NCI-H1694 treated with DMSO at 0.1 percent for 48 hours (cell line): ENCODE measurements at places on chromosomes 11 and 22.

GRCh38 chr11:74418509-74418895, 20.3 kb upstream of the PGM2L1 start:
- DNase-seq = no peak

DNA sequence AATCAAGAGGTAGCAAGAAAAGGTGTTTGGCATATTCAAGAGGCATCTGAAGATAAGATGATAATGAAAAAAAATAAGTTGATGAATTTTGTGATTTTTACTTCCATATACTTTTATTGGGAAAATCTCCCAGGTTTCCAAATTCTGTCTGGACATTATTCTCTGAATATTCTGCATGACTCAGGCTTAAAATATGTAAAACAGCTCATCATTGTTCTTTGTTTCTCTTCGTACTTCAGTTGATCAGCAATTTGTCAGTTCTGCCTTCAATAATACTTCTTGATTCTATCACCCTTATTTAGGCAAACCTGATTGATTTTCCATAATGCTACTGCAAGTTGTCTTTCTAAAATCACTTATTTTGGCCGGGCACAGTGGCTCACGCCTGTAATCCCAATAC, 30.2 kb downstream of the GTF2H1 start:
- no peak for DNase-seq

DNA sequence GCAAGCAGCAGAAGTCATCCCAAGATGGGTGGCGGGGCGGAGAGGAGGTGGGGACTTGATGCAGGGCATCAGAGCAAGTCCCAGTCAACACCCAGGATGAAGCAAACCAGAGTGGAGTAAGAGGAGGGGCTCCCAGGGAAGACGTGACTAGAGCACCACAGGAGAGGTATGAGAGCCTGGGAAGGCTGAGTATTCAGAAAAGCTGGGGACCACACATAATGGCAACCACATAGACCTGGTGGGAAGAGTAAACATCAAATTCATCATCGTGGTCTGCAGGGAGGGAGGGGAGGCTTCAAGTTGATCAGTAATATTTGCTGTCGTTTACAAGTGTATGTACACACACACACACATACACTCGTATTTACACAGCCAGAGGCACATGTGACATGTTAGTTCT, 60.7 kb upstream of the CLTCL1 start:
- no peak for DNase-seq

DNA sequence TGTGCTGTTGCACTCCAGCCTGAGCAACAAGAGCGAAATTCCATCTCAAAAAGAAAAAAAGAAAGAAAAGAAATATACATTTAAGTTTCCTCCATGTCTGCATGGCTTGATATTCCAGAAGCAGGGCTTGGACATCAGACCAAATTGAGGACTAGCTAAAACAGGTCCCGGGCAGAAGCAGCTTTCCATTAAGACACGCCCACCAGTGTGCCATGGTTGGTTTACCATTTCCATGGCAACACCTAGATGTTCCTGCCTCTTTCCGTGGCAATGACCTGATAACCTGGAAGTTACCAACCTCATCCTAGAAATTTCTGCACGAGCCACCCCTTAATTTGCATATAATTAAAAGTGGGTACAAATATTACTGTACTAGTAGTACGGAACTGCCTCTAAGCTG, 111.3 kb downstream of the NAT10 start:
- no peak for DNase-seq

DNA sequence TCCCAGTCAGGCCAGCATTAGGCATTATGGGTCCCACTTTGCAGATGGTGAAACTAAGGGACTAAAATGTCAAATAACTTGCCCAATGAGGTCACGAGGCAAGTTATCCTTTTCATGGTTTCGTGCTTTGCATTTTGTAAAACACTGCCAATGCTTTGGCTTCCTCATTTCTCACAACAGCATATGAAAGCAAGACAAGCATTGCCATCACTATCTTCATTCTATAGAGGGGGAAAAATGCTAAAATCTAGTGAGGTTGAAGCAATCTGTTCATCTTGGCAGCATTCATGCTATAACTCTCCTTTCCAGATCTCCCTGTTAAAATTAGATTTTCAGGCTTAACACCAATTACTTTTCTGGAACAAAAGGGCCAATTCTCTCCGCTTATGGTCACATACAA, 14.8 kb downstream of the FAM181B start:
- peak; percentile 45 for DNase-seq

- DNase-seq = no peak
Observed at GRCh38 chr11:93958991-93959390, 62.2 kb upstream of the HEPHL1 start.

DNA sequence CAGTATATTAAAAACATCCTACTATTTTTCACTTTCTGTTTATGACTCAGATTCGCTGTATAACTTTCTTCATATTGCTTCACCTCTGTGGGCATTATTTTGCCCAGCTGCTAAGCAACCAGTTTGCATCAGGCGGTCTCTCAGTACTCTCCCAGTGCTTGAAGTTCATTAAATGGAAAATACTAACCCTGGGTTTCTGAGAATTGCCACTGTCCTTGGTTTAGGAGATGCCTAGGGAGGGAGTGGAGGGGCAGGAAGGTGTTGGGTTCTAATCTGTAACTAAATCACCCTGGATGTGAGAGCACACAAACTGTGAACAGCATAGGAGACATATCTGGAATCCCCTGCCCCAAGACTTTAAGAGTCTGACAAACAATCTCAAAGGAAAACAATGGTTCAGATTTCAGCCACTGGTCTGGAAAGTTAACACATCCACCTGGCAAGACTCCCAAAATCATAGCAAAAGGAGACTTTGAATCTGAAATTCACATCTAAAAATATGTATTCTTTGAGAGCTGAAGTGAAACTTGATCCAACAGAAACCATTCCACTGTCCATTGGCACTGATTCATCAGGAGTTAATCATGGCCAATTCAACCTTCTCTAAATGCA, 540.0 kb downstream of the SOX6 start:
- no peak for DNase-seq

- DNase-seq = no peak
Observed at GRCh38 chr11:77127920-77128691, at the start of gene MYO7A. Gene MYO7A, plus strand, starts transcription at chr11:77128246. Its CDS starts 2,389 bp downstream, at chr11:77130635.

- DNase-seq = no peak
Observed at GRCh38 chr11:76667271-76667818, 3.2 kb downstream of the LRRC32 start.

DNA sequence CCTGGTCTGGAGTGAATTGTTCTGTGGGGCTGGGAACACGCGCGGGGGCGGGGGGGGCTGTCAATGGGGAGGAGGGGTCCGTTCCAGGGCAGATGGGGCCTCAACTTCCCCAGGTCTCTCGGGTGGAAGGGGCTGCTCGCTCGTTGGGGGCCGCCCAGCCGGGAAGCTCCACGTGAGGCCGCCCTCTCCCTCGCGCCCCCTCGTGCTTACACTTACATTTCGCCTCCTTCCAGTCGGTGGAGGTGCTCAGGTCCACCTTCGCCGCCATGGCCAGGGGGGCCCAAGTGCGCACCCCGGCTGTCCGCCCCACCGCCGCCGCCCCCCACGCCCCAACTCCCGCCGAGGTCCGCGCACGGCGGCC, 452 bp downstream of the MACROD1 start:
- no peak for DNase-seq

DNA sequence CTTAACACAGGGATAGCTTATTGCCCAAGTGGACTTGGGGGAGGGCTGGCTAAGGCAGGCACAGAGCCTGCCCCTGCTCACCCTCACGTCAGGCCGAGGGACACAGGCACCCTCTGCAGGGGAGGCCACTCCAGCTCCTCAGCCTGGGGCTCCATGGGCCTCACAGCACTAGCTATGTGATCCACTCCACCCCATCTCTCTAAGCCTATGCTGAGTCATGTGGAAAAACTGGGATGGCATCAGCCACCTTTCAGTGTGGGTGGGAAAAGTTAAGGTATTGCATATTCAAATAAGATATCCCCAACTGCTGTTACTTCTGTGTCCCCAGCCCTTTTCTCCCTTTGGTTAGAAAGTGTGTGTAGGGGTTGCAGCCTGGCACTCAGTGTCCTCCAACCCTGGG, 22.3 kb downstream of the RANGAP1 start:
- DNase-seq = no peak

DNA sequence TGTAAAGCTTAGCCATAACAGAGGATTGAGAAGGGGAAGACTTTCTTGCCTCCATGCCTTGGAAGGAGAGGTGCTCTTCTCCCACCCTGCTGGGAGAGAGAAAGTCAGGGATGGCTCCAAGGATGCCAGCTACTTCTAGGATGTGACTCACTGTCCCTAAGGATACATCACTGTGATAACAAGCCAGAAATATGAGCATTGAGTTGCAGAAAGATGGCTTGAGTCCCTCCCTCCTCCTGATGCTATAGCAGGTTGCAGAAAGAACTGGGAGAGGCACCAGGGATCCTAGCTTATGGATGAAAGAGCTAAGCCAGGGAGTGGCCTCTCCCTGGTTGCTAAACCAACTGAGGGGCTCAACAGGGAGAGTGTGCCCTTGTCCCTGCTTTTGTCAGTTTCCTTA, 27.8 kb upstream of the FJX1 start:
- DNase-seq = no peak

DNA sequence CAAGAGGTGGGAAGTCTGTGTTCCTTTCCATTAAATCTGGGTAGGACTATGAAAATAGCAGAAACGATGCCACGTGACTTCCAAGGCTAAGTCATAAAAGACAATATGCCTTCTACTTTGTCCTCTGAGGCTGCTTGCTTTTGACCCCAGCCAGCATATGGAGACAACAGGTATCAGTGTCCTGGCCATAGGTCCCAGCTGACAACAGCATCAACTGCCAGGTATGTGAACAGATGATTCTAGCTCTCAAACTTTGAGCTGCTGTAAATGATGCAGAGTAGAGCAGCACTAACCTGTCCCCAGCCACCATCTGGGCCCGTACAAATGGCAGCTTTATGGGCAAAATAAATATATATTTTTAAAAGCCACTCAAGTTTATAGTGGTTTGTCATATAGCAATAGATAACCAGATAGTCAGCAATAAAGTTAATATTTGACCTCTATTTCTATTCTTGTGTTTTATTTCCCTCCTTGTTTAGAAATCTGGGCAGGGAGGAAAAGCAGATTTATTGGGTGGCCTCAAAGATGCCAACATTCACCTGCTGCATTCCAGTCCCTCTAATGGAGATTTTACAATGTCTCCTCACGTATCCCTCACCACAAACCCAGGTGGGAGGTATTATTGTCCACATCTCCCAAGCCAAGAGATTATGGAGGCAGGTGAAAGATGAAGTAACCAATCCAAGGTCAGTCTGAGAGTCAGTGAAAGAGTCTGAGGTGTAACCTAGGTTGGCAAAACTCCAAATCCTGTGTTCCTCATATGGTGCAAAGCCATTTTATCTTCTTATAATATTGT, 209.6 kb upstream of the LARGE1 start:
- DNase-seq = no peak

- no peak for DNase-seq
Observed at GRCh38 chr22:38167988-38168407, 13.6 kb downstream of the PLA2G6 start.

GRCh38 chr11:6497069-6497839, at the start of gene DNHD1:
Gene DNHD1, plus strand, starts transcription at chr11:6497280. Its CDS starts 936 bp downstream, at chr11:6498216.
- no peak for DNase-seq

DNA sequence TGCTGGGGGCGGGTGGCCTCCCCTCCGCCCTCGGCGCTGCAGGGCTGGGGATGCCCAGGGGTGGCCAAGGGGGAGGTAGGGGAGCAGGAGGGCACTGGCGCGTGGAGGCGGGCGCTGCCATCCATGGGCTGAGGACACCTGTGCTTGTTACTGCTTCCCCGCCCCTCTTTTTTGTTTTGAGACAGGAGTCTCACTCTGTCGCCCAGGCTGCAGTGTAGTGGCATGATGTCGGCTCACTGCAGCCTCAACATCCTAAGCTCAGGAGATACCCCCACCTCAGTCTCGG, 683 bp upstream of the FADS3 start:
- no peak for DNase-seq

DNA sequence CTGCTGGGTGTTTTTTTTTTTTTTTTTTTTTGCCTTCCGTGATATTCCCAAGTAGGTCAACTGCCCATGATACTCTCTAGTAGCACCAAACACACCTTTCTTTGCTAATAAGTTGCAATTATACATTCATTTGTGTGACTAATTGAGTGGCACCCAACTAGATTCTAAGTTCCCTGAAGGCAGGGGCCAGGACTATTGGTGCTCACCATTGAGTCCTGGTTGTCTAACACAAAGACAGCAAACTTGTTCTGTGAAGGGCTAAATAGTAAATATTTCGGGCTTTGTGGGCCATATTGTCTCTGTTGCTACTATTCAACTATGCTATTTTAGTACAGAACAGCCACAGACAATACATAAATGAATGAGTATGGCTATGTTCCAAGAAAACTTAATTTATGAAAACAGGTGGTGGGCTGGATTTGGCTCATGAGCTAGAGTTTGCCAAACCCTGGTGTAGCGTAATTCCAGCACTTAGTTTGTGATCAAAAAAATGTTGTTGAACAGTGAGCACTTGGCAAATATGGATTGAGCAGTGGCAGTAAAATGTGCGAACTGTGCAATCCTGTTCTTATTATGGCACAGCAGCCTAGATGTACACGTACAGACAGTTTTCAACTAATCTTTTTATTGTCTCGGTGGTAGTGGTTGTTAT, 11.3 kb downstream of the ENDOD1 start:
- DNase-seq = no peak

DNA sequence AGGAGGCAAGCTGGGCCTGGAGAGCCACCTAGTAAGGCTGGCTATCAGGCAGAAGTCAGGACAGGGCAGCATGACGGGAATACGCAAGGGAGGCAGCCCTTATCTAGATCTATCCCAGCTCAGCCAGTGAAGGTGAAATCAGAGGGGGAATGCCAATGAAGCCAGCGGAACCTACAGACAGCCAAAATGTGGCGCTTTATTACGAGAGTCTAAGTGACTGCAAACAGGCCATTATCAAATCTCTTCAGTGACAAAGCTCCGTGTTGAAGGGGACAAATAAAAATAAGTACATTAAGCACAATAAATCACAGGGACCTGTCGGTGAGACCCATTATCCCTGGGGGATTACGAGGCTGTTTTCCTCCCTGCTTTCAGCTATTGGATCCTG, 22.8 kb downstream of the LARGE1 start:
- no peak for DNase-seq

GRCh38 chr11:96465512-96465911, 75.7 kb downstream of the JRKL start:
- no peak for DNase-seq

DNA sequence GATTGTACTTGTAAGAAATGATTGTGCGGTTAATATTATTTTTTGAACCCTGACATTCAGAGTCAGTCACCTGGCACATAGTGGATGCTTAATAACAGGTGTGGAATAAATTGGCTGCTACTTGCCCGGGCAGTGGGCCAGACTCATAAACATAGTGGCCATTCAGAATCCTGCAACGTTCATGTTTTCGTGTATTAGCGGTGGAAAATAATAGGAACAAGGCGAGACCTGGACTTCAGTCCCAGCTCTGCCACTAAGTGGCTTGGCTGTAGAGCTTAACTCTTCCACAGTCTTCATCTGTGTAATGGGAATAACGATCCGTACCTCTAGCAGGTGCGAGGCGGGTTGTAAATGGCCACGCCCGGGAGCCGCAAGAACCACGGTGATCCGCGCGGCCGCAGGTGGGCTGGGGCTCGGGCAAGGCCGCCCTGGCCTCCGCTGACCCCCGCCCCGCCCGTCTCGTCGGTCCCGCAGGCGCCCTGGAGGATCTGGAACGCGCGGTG, 761 bp upstream of the TMEM25 start:
- no peak for DNase-seq

- DNase-seq = no peak
Observed at GRCh38 chr22:31538815-31539214, 42.5 kb downstream of the SFI1 start.

- DNase-seq = no peak
Observed at GRCh38 chr22:44842417-44842816, 90.0 kb downstream of the ARHGAP8 start.

GRCh38 chr11:68881320-68881719, 22.3 kb downstream of the MRPL21 start:
- DNase-seq = no peak

- no peak for DNase-seq
Observed at GRCh38 chr11:114134870-114135269, 75.4 kb downstream of the ZBTB16 start.
